HFF-Myc (cell line): ENCODE measurements at places on chromosomes 11 and 22.

GRCh38 chr11:86449993-86450629 is 75.4 kb downstream of the CCDC81 start:
- no peak for DNase-seq

- DNase-seq, result no peak
Measured at GRCh38 chr11:116184763-116185162, 588.0 kb downstream of the BUD13 start.

GRCh38 chr22:24420072-24420976 is 7.1 kb upstream of the ADORA2A start:
- no peak for DNase-seq

DNA sequence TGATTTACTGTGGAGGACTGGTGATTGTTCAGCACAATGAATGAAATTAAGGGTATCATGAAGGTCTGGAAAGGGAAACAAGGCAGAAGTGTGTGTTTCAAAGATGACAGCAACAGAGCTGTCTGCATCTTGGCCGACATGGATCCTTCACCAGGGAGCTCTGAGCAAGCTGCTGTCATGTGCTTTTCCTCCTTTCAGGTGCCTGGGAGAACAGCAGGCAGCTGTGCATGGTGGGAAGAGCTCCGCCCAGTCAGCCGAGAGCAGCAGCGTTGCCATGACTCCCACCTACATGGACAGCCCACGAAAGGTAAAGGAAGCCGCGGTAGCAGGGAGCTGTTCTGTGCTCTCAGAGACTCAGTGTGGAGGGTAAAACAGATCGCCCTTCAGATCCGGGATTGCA is 87.1 kb upstream of the YWHAH start:
- DNase-seq, result no peak

- no peak for DNase-seq
Measured at GRCh38 chr22:46604306-46604690, 15.9 kb upstream of the GRAMD4 start.

DNA sequence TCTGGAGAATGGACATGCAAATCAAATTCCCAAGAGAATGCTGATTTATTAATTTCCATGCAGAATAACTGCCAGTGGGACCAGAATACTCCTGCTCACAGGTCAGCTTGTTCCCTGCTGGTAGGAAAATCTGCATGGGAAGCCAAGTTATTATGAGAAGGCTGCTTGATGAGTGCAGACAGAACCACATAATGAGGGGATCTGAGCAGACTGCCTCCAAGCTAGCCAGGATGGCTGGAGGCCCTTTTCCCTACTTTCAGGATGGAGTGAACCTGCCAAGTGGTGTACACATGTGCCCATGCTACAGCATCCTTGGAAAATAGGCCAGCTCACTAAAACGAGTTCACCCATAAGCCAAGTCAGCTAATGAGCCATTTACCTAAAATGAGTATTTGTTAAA is 55.2 kb upstream of the ZBED5 start:
- no peak for DNase-seq

GRCh38 chr11:1770528-1770927 is 6.8 kb upstream of the CTSD start:
- no peak for DNase-seq

DNA sequence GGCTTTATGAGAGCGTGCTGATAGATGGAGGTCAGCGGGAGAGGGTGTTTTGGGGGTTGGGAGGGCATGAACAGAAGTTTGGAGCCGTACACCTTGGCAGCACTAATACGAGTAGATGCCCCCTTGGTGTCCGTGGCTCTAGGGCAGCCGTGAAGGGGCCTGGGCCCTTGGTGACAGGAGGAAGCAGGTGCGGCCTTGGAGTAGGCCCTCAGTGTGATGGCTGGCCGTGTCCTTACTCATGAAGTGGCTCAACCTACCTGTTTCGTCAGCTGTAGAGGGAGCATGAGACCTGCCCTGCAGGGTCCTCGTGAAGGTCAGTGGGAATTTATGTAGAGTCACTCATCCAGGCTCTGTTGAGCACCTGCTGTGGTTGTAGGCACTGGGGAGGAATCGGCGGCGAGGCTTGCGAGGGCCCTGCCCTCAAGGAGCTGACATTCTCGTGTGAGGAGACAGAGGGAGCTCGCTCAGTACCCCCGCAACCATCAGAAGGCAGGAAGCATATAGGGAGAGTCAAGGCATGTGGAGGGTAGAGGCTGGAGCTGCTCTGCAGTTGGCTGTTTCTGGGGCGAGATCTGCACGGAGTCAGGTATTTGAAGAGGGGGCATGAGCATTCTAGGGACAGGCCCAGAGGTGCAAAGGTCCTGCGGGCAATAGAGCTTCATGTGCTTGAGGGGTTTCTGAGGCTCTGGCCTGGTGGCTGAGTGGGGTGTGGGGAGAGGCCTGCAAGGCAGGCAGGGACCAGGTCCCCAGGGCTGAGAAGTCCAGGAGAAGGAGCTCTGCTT is 39.6 kb downstream of the TBC1D22A start:
- no peak for DNase-seq

GRCh38 chr11:122786896-122787295 is 51.4 kb upstream of the CRTAM start:
- no peak for DNase-seq

DNA sequence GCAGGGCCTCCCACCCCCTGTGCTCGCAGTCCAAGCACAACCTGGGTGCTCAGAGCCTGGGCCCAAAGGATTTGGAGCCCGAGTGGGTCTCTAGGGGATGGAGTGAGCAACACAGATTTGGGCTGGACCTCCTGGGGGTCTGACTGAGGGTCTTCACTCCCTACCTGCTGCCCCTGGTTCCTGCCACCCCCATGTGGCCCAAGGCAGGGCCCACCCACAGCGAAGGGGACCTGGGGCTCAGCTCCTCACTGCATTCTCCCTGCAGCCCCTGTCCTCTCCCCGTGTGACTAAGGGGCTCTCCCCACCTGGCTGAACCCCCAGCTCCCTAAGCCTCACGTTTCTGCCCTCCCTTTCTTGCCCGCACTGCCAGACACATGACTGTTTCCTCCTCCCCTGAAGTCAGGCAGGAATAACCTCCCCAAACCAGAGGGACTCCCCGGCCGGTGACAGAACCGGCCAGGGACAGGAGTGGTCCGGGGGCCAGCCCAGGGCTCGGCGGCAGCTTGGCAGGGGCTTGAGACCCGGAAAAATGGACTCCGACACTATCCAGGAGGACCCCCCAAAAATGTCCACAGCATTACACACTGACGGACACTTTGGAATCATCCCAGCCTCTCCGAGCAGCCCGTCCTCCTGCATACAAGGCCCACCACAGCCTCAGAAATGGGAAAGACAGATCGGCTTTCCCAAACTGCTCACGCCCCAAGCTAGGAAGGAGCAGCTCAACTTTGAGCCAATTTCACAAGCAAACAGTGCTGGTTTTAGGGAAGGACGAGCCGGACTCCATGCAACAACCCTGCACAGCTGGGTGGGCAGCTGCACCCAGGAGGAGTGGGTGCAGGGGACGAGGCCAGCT is 57.8 kb downstream of the BRD1 start:
- DNase-seq, result no peak

- DNase-seq, result no peak
Measured at GRCh38 chr11:69064394-69064957, 15.7 kb downstream of the TPCN2 start.

DNA sequence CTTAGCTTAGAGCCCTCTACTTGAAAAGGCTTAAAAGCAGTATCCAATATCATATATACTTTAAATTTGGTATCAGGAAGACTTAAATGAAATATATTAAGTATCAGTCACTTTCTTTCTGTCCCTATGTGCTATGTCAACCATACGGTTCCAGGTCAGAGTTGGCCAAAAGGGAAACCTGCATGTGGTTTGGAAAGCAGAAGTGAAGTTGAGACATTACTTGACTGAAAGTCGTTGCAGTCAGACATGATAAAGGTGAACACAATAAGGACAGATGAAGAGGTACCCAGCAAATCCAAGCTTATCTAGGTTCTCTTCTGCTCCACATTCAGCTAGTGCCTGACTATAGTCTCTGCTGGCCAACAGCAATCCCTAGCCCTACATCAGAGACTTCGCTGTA is 336.8 kb downstream of the KCNA4 start:
- DNase-seq, result no peak

- DNase-seq, result no peak
Measured at GRCh38 chr22:44380756-44381486, 68.2 kb upstream of the SHISAL1 start.

- DNase-seq, result peak; percentile 71
Measured at GRCh38 chr22:27134315-27134701, 476.9 kb downstream of the MIAT start.

DNA sequence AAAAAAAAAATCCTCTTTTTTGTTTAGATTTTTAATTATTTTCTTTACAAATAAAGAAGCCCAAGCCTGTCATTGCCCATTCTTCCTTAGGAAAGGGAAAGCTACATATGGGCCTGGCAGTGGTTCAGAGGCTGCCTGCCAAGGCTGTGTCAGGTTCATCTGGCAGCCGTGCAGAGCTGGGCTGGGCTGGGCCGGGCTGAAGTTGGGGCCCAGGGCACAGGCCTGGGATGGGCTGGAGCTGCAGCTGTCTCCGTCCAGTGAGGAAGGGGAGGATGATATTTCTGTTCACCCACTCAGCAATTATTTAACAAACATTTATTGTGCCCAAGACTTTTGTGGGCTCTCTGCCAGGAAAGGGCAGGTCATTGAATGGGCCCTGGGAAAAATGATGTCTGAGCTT is 4.6 kb downstream of the PRR5L start:
- no peak for DNase-seq

DNA sequence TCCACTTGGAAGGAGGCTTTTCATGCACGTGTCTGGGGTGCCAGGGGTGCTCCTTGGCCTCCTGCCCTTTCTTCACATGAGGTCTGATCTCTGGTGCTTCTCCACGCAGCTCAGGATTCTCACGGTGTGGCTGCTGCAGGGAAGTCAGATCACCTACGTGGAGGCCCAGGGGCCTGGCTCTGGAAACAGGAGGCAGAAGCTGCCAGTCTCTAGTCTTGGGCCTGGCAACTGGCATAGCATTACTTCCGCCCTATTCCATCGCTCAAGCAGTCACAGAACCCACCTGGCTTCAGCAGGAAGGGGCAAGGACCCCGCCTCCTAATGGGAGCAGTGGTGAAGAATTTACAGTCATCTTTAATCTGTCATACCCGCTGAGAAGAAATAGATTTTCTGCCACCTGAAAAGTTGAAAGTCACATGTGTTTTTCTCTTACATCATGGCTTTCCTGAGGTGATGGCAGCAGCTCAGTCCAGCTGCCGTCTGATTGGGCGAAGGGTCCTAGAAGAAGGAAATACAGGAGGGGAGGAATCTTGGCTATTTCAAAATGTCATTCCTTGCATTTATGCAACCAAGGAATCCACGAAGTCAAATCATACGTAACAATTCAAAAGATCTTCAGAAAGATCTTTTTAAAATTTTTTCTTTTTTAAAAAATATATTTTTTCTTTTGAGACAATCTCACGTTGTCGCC is 50.1 kb upstream of the DKK3 start:
- DNase-seq, result no peak

DNA sequence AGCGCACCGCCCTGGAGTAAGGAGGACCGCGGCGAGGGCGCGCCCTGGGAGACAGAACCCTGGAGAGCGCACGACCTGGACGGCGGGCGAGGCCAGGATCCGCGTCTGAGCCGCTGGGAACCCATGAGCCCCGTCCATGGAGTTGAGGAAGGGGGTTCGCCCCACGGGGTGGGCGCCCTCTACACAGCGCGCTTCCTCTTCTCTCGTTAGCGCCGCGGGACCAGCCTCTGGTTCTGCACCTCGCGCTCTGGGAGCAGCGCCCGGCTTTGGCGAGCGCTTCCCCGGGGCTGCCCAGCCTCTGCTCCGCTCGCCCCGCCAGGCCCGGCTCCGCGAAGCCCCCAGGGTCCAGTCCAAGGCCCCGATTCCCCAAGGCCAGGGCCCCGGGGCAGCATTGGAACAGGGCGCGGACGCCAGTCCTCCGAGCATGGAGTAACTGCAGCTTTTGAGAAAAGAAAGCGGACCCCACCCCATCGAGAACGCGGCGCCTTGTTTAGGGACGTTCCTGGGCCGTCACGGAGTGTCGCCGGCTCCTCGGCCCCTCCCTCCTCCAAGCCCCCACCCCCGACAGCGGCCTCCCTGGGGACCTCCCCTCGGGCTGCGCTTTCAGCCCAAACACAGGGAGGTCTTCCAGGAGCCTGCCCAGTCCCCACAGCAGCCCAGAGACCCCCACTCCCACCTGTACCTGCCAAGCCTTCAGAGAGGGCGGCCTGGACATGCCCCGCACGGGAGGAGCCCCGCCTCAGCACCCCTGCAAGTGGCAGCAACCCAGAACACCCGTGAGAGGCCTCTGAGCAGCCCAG is 56.2 kb downstream of the BRD1 start:
- DNase-seq, result no peak

DNA sequence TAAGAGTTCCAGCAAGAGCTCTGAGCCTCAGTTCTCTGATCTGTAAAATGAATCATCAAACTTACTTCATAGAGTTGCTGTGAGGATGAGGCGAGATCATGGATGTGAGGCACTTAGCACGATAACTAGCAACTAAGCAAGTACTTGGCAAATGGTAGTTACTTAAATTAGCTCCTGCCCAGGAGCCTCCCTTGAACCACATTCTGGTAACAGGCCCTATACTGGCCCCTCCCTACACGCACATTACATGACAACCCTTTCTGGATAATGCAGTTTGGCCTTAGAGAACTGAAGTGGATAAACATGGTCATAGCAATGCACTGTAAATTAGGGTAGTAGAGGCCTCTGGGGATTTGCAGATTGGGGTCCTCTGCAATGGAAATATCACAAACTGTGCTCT is 187.4 kb upstream of the NARS2 start:
- no peak for DNase-seq

DNA sequence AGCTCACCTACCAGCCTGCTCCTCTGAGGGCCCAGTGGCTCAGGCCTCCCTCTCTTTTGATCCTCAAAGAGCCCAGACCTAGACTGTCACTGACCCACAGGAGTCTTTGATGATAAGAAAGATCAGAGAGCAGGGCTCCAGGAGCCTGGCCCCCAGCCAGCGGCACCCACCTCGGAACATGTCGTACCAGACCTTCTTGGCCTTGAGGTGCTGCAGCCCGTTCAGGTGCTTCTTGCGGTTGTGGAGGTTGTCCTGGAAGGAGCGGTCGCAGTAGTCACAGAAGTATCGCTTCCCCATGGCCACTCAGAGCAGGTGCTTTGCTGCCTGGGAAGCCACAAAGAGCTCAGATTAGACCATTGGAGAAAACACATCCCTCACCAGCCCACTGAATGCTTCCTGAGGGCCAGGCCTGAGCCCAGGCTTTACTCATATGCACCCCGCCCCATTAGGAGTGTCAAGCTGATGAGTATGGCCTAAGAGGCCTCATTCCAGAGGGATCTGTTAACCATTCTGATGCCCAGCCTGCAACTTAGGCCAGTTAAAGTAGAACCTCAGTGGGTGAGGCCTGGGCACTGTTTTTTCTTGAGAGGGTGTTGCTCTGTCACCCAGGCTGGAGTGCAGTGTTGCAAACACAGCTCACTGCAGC is 18.4 kb downstream of the ZMAT5 start:
- no peak for DNase-seq
